Activated CD4-positive, alpha-beta T cell treated with anti-CD3 and anti-CD28 coated beads for 48 hours (primary cell): ENCODE measurements at places on chromosomes 6 and 20.

DNA sequence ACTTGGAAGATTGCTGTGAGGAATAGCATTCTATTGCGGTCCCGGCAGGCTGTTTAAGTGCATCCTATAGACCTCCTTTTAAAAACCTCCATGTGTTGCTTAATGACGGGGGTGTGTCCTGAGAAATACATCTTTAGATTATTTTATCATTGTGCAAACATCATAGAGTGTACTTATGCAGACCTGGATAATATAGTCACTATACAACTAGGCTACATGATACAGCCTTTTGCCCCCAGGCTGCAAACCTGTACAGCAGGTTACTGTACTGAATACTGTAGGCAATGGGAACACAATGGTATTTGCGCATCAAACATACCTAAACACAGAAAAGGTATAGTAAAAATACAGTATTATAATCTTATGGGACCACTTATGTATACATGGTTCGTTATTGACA, 175.6 kb downstream of the RNF144B start:
- DNase-seq = no peak

DNA sequence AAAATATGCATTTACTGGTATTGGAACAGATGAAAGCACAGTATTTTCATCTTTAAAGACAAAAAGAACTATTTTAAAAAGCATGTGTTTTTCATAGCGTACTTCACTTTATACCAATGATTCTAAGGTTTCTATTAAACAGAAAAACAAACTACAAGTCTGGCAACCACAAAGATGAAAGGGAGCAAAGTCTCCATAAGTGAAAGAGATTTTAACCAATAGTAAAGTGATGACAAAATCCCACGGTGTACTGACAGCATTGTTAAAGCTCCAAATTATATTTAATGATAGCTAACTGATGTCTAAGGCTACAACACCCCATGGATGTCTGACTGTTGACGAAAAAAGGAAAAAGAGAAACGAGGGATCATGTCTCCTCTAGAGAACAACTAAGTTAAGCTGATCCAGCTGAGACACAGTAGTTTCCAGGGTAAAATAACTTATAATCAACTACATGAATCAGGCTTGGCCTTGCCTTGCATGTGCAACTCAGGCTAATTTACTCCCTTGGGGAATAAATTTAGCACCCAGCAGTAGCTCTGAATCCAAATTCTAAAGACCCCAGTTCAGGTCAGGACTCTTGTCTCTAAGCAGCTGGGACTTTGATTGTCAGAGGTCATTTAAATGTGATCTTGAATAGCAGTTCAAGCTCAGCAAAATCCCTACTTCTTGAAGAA, 56.0 kb upstream of the TAB2 start:
- no peak for DNase-seq

GRCh38 chr6:96582436-96582835, 19.5 kb downstream of the FHL5 start:
- DNase-seq = no peak

DNA sequence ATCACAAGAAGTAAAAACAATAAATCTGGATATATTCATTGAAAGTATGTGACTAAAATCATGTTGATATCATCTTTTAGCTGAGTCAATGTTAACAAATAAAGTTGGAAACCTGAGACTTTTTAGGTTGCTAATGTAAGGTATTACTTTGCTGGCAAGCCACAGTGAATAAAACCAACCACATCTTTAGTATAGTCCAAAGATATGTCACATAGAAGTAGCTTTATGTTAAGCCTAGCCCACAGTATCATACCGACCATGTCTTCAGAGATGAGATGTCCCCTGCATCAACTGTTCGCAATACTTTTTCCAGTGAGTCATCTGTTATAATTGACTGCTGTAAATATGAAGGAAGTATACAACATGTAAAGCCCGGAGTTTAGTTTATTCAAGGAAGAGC, 107.6 kb upstream of the MCHR2 start:
- DNase-seq = no peak

- DNase-seq = no peak
Observed at GRCh38 chr6:119326291-119327005, 23.1 kb downstream of the MAN1A1 start.

DNA sequence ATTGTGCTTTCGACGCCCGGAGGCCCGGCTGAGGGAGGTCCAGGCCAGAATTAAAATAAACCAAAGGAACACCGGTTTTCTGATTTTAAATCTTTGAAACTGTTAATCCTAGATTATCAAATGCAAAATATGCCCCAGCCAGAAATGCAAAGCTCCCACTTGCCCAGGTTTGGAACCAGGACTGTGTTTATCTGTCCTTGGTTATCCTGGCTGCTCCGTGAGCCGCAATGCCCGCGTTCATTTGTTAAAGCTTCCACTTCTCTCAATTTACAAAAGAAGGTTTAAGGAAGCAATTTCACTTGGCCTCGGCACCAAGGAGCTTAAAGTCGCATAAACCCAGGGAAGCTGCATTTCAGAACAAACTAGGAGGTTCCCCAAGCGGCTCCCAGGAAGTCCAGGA, 250.0 kb downstream of the TAF4 start:
- no peak for DNase-seq
